ENCODE measurements at places on chromosomes 12 and 14.

- H3K4me3 ChIP-seq: no peak overlapping the region
- DNase-seq: no peak
- H3K27ac ChIP-seq: no peak overlapping the region
Observed at GRCh38 chr12:51441583-51441982, 17.0 kb downstream of the SLC4A8 start.

- no peak for DNase-seq
- H3K4me1 ChIP-seq: peaks cover 19% of the 10 kb centered on the region
- no peaks in the 10 kb centered on the region for H3K36me3 ChIP-seq
- no peak overlapping the region for H3K27ac ChIP-seq
- no peaks in the 10 kb centered on the region for H3K27me3 ChIP-seq
Observed at GRCh38 chr14:61573748-61574513, 121.4 kb upstream of the HIF1A start.

DNA sequence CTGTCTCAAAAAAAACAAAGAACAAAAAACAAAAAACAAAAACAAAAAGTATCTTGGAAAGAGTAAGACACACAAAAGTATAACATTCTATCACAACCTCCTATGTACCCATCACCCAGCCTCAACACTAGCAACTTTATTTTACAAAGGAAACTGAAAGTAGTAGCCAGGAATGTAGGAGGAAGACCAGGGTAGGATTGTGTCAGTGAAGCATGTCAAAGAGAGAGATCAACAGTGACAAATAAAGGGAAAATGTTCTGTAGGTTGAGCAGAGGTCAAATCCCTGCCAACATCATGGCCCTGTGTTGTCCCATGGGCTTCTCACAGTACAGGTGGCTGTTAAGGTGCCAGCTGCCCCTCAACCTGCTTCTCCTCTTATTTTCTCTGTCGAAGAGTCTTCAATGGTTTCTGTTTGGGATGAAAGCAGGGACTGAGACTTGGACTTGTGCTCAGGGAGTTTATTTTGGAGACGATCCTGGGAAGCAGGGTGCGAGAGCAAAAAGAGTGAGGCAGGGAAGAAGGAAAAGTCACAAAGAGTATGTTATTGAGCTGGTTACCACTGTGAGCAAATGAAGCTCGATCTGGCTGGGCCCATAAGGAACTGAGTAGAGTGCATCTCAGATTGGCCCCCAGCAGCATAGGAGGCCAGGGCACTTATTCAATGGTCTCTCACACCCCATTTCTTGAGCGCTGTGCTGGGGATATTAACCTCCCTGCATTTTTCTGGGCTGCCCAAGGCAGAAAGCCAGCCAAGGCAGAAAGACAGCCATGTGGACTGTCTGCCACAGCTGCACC is 29.4 kb upstream of the CTDSP2 start:
- no peaks in the 10 kb centered on the region for H3K27me3 ChIP-seq
- no peaks in the 10 kb centered on the region for H3K36me3 ChIP-seq
- no peak overlapping the region for H3K4me3 ChIP-seq
- DNase-seq: no peak

- H3K4me1 ChIP-seq: peaks cover 4% of the 10 kb centered on the region
- H3K36me3 ChIP-seq: no peaks in the 10 kb centered on the region
- H3K27me3 ChIP-seq: no peaks in the 10 kb centered on the region
- no peak overlapping the region for H3K27ac ChIP-seq
Observed at GRCh38 chr12:26630546-26631027, 202.4 kb downstream of the ITPR2 start.

DNA sequence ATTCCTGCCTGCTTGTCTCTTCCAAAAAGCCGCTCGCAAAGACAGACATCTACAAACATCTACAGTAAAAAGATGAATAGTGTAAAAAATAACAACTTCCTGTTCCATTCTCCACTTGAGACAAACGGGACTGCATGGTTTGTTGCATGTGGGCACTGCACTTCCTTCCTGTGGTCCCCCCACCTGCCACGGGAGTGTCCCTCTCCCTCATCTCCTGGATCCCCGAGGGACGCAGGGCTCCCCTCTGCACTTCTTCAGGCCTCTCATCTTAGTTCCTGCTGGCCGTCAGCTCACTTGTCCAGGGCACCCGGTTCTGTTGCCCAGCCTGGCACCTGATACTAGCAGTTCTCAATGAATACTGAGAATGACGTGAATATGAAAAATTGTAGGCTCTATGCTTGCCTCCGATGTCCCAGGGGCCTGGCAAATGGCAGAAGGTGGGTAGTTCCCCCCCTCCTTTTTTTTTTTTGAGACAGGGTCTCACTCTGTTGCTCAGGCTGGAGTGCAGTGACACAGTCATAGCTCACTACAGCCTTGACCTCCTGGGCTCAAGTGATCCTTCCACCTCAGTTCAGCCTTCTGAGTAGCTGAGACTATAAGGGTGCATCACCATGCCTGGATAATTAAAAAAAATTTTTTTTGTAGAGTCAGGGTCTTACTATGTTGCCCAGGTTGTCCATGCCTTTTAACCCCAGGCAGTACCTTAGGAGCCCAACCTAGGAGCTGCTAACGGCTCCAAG is 3.5 kb upstream of the KLC1 start:
- no peak overlapping the region for H3K4me3 ChIP-seq
- H3K27ac ChIP-seq: peak overlapping the region; percentile 6
- H3K27me3 ChIP-seq: no peaks in the 10 kb centered on the region
- H3K4me1 ChIP-seq: peaks cover 25% of the 10 kb centered on the region

DNA sequence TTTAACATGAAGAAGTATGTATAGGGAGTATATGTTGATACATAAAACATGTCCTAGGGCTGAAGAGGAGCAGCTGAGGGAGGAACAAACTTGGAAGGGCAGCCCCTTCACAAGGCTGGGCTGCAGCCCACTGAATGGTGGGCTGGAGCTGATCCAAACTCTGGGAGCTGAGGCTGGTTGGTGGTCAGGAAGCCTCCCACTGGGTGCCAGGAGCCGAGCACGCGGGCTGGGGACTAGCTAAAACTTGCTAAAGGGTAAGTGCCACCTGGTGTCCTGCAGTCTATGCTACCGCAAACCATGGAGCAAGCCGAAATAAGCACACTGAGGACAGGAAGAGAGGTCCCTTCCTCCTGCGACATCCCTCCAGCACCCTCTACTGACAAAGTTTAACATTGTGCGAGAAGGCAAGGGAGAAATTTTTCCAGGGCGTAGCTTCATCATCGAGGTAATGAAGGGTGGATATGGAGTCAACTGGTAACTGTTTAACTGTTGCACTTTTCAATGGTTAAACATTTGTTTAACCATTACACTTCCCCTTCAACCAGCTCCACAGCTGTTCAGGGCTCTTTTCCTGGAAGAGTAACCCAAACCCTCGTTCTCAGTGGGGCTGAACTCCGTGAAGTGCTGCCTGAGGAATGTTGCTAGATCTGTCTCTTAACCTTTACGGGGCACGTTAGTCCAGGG is 42.2 kb downstream of the EGLN3 start:
- H3K4me3 ChIP-seq: no peak overlapping the region
- no peaks in the 10 kb centered on the region for H3K27me3 ChIP-seq

DNA sequence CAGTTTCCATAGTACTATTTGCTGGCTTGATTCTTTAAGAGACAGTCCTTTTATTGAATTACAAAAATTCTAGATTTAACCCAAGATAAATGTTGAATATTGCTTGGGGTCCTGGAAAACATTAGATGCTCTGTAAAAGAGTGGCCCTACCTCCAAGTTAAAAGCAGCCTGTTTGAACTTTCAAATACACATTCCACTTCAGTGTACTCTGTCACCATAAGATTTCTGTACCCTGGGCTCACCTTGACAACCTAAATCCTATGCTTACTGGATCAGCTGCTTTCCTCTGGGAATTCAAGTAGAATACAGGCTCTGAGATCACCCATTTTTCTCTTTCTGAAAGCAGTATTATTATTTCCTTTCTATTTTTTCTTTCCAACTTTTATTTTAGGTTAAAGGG is 107.7 kb upstream of the DCN start:
- no peaks in the 10 kb centered on the region for H3K4me1 ChIP-seq
- no peaks in the 10 kb centered on the region for H3K36me3 ChIP-seq
- no peak overlapping the region for H3K4me3 ChIP-seq
- H3K27me3 ChIP-seq: no peaks in the 10 kb centered on the region
- H3K27ac ChIP-seq: no peak overlapping the region

DNA sequence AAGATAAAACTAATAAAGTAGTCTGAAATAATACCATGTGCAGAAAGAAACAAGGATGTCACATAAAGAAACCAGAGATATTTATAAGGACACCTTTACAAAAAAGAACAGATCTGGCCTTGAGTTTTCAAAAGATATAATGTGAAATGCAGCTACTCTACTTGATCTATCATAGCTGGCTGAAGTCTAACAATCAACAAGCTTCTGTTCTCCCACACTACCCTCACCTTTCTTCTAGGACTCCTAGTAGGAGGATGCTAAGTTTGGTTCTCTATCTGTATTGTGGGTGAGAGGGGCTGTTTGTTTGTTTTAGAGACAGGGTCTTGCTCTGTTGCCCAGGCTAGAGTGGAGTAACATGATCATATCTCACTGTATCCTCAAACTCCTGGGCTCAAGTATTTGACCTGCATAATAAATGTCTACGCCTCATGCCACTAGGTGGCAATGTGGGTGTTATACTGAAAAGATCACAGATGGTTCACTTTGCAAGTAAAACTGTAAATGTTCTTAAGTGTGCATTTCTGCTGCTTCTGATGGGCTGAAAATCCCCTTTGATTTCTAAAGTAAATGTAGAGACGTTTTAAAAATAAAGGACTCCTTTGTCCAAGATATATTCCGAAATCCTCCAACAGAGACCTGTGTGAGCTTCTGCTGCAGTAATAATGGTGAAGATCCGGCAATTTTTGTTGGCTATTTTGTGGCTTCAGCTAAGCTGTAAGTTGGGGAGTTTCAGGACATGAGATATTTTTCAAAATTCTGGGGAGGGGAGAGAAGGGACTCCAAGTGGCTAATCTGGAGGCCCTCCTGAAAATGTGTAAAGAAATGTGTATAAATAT is 269.3 kb downstream of the DAD1 start:
- H3K36me3 ChIP-seq: no peaks in the 10 kb centered on the region
- peak; percentile 45 for DNase-seq
- no peak overlapping the region for H3K27ac ChIP-seq
- H3K4me1 ChIP-seq: no peaks in the 10 kb centered on the region

- H3K27ac ChIP-seq: no peak overlapping the region
- no peak for DNase-seq
- no peak overlapping the region for H3K4me3 ChIP-seq
- peaks cover 36% of the 10 kb centered on the region for H3K36me3 ChIP-seq
- peaks cover under 1% of the 10 kb centered on the region for H3K4me1 ChIP-seq
Observed at GRCh38 chr14:96385385-96385784, 6.5 kb upstream of the AK7 start.

- H3K4me1 ChIP-seq: peaks cover 2% of the 10 kb centered on the region
- DNase-seq: no peak
- H3K27ac ChIP-seq: no peak overlapping the region
Observed at GRCh38 chr12:80189241-80189640, 89.9 kb downstream of the OTOGL start.
